ENCODE measurements at places on chromosomes 12 and 14. TPM values are rescaled to one million over a fixed set of nuclear protein-coding genes. Genes with fewer than 3 reads are reported as not detected.

The CD163 gene
- total RNA-seq, result not detected

DNA sequence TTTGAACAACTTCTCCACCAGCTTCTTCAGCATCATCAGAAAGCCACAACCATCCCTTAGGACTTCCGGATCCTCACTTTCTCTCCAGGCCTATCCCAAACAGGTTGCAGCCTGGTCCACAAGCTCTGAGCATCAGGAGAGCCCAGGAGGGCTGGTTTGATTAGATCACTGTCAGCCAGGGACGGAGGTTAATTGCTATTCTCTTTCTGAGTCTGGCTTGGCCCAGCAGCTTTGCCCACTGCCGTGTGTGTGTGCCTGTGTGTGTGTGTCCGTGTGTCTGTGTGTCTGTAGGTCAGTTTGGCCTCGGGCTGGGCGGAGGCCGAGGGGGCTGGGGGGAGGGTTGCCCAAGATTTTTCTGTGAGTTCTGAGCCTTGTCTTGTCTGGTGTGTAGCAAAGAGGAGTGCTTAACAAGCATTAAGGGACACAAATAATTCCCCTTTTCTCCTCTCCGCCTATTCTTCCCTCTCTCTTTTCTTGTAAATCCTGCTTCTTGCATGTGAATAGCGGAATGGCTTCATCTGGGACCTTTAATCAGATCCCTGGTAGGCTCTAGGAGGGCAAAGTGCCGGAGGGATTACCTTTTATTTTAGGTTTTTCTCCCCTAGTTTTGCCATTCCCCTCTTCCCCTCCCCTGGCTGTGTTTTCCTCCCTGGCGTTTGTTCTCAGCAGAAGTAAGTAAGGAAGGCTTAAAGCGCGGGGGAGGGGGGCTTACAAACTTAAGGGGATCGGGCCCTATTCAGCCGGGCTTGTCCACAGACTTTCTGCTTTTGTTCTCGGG lies 138.2 kb upstream of the LHX5 start:
- DNase-seq, result no peak

GRCh38 chr14:46902837-46903236 lies 251.3 kb upstream of the RPL10L start:
- DNase-seq, result no peak

The NANOG gene
- total RNA-seq, result not detected

GRCh38 chr14:99195602-99196309 lies 76.2 kb downstream of the BCL11B start:
- DNase-seq, result no peak

GRCh38 chr14:30974628-30975027 lies 50.8 kb upstream of the AP4S1 start:
- DNase-seq, result peak; percentile 50

The SLC4A8 gene
- 3.1 TPM for total RNA-seq

DNA sequence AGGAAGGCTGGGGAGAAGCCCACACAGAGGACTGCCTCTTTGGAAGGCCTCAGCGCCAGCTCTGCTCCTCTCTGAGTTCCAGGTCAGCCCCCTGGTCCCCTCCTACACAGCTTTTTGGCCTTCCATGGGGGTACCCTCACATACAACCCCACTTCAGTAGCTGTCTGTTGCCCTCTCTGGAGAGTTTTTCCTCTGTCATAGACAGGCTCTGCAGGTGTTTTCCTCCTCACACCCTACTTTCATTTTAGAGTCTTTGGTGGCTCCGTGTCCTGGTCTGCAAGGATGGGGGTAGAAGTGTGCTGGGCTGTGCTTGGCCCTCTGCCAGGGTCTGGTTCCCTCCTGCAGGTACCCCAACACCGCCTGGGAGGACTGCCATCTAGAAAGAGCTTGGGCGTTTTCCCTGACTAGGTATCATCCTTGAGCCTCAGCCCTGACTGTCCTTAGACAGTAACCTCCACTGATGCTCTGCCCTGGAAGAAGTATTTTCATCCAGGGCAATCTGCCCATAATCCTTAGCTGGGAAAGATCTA lies 15.1 kb downstream of the ZDHHC22 start:
- DNase-seq, result no peak

The CD4 gene
- 0.92 TPM for total RNA-seq

GRCh38 chr14:54686219-54686870 lies 119.4 kb downstream of the SAMD4A start:
- peak; percentile 82 for DNase-seq

The OR4E2 gene
- not detected for total RNA-seq
